NCI-H1694 (cell line): ENCODE measurements at places on chromosomes 1 and 21.

DNA sequence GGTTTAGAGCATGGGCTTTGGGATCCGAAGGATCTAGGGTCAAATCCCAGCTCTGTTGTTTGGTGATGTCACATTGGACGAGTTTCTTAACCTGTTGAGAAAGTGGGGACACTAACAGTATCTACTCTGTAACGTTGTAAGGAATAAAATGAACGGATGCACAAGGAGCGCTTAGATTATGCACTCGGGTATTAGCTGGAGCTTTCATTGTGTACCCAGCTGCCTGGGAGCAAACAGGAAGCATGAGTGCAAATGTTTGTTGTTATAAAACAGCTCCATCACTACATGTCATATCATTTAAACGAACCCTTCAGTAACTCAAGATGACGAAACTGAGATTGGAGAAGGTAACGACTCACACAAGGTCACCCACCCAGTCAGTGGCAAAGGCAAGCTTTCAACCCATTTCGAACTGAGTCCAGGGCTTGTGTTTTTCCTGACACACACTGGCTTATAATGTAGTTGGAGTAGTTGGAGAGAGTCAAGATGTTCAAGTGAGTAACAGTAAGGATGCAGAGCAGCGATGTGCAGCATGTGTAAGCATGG, 16.2 kb upstream of the SLC6A17 start:
- no peak for DNase-seq

- DNase-seq, result no peak
Measured at GRCh38 chr1:54754486-54755285, 9.6 kb downstream of the PARS2 start.

DNA sequence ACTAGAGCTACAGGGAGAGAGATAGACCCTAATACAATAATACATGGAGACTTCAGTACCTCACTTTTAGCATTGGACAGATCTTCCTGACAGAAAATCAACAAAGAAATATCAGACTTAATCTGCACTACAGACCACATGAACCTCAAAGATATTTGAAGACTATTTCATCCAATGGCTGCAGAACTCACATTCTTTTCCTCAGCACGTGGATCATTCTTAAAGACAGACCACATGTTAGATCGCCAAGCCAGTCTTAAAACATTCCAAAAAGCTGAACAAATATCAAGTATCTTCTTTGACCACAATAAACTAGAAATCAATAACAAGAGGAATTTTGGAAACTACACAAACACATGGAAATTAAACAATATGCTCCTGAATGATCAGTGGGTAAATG, 576.0 kb downstream of the KIF26B start:
- no peak for DNase-seq

- DNase-seq, result no peak
Measured at GRCh38 chr1:228225740-228226139, 17.9 kb downstream of the OBSCN start.

GRCh38 chr1:31934706-31935629, 3.2 kb downstream of the PTP4A2 start:
- DNase-seq, result no peak

GRCh38 chr21:38843806-38844503, 38.2 kb downstream of the ETS2 start:
- DNase-seq, result no peak

DNA sequence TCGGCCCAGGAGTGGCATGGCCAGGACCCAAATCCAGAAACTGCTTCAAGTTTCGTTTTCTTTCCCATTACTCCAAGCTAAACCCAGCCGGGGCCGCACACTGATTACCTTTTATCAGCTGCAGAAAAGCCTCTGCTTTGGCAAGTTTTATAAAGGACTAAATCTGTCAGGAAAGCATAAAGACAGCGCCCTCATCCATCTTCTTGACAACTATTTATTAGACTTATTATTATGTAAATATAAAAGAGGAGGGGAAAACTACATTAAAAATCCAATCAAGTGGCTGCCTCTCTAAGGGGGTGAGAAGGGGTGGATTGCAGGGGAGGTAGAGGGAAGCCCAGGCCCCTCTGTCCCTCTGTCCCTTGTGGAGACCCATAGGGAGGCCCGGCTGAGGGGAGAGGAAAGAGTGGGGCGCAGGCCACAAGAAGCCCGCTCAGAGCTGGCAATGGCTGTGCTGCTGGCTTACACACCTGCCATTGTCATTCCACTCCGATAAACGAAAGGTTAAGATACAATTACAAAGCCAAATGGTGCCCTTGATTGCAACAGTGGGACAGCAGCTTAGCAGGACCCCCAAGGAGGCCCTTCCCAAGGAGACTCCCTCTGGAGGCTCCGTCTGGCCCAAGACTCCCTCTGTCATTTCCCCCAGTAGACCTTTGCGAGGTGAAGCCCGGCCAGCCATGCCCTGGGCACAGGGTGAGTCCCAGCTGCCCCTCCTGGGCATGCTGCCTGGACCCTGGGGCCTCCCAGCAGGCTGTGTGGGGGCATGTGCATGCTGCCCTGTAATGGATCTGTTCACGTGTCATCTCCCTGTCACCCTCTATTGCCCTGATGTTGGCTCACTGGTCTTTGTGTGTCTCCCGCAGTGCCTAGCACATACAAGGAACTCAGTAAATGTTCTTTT, 45.4 kb downstream of the KCND3 start:
- no peak for DNase-seq

DNA sequence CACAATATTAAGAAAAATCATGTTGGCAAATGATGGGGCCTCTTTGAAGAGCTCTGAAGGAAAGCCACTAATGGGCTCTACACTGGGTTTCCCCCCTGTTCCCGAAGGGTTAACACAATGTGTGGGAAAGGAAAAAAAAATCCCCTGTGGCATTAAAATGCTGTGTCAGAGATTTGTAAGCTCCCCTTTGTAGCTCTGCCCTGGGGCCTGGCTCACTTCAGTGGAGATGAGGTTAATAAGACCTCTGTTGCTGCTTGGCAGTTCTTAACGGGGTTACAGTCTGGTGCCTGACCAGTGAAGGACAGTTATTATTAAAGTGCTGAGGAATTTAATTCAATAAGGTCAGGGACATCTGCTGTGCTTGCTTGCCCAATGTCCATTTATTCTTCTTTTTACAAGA, 129.7 kb upstream of the UBE2U start:
- DNase-seq, result no peak

- no peak for DNase-seq
Measured at GRCh38 chr1:34975338-34975737, 9.8 kb downstream of the TMEM35B start.

- no peak for DNase-seq
Measured at GRCh38 chr1:77375541-77375940, 93.7 kb downstream of the AK5 start.

DNA sequence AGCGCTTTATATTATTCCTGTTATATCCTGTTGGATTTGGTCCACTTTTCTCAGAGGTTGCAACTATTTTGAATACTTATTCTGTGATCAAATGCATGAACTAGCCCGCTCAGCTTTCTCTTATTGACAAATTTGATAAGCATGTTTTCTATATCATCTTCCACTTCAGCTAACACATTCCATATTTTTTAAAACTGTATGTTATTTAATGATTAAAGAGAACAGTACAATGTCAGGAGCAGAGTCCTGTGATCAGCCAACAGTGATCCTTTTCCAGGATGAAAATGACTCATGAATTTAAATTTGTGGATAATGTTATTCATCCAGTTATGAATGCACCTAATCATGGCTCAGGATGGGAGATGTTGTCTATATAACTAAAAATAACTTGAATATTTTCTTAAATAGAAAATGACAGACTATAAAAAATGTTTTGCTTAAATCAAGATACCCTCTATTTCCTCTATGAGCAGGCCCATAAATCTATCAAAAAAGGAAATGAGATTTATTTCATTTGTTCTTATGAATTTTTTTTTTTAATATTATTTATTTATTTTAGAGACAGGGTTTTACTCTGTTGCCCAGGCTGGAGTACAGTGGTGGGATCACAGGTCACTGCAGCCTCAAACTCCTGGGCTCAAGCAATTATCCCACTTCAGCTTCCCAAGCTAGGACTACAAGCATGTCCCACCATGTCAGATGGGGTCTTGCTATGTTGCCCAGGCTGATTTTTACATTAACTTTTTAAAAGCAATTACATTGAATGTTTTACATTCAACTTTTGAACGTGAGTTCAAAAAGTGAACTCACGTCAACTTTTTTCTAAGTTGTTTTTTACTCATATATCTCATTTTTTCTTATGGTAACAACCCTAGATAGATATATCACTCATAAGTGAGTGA, 12.5 kb downstream of the BPNT1 start:
- DNase-seq, result no peak

GRCh38 chr1:80894921-80895320, 905.8 kb upstream of the ADGRL2 start:
- DNase-seq, result no peak

- DNase-seq, result no peak
Measured at GRCh38 chr1:3942416-3943122, 42.5 kb upstream of the C1orf174 start.

GRCh38 chr1:80994038-80994437, 806.7 kb upstream of the ADGRL2 start:
- no peak for DNase-seq

DNA sequence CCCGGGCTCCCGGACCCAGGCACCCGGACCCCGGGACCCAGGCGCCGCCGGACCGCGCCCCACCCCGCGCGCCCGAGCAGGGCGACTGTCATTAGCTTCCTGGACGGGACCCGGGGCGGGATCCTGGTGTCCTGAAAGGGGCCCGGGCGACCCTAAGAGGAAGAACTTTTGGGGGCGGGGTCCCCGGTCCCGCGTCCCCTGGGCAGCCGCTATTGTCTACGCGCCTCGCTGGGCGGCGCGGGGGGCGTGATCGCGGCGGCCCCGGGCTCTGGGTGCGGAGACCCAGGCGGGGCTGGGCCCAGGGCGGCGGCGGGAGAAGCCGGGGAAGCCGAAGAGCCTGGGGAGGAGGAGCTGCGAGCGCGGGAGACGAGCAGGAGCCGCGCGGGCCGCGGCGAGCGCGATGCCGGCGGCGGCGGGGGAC, 465 bp downstream of the HUNK start:
- no peak for DNase-seq
